ENCODE measurements at places on chromosomes 13 and 19.

DNA sequence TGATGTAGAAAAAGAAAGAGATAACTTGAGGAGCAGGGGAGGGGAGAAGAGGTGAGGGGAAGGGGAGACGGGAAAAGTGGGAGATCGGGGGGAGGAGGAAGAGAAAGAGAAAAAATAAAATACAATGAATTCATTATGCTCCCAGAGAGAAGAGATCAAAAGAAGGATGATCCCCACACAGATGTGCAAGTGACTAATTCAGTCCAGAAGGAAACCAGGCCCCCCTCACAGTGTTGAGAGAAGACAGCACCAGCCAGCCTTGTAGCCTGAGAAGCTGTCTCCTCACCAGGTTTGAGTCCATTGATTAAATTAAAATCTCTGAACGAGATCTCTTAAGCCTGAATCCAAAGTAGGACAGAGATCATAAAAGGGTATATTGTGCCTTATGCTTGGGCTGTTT, 333.7 kb upstream of the NBEA start:
- no peak for DNase-seq

DNA sequence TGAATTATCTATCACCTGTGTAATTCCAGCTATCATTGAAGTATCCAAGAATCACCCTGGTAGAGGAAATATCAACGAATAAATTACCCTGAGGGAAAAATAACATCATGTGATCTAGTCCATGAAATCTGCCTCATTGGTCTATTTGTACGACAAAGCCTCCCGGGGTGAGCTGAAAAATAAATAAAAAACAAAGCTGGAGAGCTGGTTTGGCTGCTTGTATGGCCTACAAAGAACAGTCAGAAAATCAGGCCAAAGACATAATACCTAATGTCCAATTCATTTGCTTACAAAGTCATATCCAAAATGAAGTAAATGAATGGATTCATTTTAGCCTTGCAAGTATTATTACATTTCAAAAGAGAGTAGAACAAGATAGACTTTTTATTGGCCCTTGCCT, 449.9 kb downstream of the KLF12 start:
- no peak for DNase-seq

GRCh38 chr19:14580623-14581237, 2.2 kb upstream of the CLEC17A start:
- DNase-seq = no peak

DNA sequence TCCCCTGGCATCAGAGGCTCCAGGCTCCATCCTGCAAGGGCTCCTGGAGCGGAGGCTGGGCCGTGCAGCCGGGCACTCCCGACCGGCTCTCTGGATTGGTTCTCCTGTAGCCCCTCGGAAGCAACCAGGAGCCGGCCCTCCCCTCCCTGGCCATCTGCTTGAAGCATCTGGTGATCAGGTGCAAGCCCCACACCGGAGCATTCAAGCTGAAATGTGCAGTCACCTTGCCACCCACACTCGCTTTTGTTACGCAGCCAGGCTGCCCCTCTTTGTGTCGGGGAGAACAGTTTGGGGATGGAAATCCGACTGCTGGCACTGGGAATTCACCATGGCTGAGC, 258.8 kb downstream of the ZNF536 start:
- no peak for DNase-seq

DNA sequence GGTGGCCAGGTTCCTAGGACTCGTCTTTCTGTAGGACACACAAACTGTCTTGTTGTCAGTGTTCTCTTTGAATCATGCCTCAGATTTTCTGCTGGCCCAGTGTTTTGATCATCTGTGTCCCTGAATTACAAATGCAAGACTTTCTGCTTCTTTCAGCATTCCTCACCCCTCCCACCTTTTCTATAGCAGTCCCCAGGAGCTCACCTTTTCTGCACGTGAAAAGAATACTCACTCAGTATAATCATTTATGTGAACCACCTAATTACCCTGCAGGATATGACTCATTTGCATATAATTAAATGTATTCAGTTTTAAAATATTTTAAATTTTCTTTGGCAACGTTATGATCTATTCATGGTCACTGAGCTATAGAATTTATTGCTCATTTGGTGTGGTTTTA, 389.2 kb downstream of the ITGBL1 start:
- DNase-seq = no peak

- DNase-seq = no peak
These were observed 641 bp downstream of the SGTA start for GRCh38 chr19:2782329-2782935.

DNA sequence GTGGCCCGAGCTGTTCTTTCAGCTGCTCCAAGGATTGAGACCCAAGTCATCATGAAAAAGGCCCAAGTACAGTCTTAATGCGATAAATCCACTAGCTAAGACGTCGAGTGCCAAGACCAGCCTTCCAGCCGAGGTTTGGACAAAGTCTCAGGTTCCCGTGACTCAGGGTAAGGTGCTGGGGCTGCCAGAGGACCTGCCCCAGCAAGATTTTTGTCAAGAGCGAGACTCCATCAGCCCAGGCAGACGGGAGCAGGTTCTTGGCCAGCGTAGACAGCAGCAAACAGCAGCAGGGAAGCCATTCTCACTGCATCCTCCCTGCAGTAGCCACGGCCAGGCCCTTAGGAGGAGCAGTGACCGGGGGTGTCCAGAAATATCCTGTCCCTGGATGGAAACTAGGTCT, 3.4 kb downstream of the FEM1A start:
- DNase-seq = no peak

GRCh38 chr19:46269101-46269500, 27.7 kb upstream of the HIF3A start:
- no peak for DNase-seq

DNA sequence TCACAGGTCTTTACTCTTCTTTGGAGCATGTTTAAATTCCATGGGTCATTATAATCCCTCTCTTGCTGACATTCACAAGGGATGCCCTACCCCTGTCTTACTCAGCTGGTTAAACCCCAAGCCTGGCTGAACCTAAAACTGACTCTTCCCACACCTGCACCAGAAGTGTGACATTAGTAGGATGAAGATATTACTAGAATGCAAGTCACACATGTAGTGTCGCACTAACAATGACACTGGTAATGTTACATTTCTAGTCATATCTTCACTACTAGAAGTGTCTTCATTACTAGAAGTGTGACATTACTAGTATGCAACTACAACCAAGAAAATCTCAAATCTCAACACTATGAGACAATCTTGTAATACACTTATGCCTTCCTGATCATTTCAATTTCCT, 14.2 kb downstream of the ZAR1L start:
- no peak for DNase-seq

GRCh38 chr19:677201-677600, 1.0 kb downstream of the FSTL3 start:
- DNase-seq = no peak

GRCh38 chr19:50553134-50553703, 15.0 kb downstream of the LRRC4B start:
- DNase-seq = no peak

DNA sequence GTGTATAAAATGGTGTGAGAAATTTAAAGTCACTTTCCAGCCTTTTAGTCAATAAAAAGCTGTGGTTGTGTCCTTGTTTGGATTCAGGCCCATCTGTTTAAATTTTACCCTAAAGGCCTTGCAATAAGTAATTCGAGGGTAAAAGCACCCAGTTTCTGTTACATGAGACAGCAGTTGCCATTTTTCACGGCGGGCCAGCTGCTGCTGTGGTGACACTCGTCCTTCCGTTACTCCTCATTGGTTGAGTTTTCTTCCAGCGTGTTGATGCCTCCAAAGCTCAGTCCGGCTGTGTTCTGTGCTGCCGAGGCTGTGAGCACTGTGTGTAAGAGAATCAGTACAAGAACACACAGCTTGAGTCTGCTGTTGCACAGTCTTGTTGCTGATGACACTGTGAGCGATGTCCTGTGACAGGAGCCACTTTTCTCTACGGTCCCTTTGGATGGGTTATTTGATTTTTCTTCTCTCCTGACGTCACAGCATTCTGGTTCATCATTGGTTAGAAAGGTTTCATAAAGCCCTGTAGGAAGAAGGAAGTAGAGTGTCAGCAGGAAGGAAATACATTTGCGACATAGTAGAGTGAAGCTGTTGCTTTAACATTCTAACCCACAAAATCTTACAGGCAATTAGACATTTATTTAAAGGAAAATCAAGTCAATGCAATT, 602.5 kb upstream of the ARGLU1 start:
- no peak for DNase-seq

- DNase-seq = peak; percentile 91
These were observed at the start of gene SIPA1L3 for GRCh38 chr19:37906869-37907734. TSS of gene SIPA1L3 (plus strand) at chr19:37907208. CDS start at chr19:38081566, 174,358 bp downstream.

GRCh38 chr13:41231025-41231677, 32.2 kb downstream of the MTRF1 start:
- no peak for DNase-seq

DNA sequence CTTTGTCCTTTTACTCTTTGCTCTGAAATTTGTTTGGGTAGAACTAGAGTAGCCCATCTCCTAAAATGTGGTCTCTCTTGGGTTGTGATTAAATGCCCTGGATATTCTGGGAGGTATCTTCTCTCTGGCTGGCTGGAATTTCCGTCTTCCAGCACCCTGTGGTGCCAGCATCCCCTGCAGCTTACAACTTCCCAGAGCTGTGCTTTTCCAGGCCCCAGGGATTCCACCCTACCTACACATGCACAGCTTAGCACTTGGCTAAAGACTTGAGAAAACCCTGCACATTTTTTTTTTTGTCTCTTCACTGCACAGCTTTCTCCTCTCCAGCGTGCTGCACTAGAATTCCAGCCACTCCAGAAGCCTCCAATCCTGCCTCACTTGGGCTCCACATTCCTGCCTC, 334.7 kb downstream of the IRS2 start:
- DNase-seq = no peak

DNA sequence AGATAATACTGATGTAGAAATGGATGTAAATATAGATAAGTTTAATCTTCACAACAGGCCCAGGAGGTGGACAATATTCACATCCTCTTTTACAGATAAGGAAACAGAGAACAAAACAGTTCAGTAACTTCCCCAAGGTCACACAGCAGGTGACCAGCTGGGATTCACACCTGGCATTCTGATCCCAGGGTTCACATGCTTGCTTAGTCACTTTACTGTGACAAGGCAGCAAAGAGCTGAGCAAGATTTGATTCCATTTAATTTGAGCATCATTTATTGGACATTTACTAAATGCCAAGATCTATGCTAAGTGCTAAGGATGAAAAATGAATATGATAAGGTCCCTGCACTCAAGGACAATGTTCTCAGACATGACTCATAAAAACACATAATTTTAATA, 94.1 kb upstream of the STARD13 start:
- DNase-seq = no peak

DNA sequence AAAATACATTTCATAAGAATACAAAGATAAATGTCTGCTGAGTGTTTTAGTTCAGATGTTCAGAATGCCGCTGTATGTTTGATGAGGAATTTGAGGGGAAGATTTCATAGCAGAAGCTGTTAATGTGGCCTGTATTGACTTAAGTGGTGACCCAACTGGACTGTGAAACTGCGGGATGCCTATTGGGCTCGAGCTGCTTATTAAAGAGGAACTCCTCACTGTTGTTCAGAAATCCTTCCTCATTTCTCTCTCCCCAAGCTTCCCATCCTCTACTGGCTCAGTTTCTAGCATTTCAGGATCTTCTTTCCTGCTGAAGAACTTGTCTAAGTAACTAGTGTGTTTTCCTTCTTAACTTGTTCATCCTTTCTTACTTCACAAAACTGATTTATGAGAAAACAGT, 20.4 kb downstream of the DGKH start:
- no peak for DNase-seq

DNA sequence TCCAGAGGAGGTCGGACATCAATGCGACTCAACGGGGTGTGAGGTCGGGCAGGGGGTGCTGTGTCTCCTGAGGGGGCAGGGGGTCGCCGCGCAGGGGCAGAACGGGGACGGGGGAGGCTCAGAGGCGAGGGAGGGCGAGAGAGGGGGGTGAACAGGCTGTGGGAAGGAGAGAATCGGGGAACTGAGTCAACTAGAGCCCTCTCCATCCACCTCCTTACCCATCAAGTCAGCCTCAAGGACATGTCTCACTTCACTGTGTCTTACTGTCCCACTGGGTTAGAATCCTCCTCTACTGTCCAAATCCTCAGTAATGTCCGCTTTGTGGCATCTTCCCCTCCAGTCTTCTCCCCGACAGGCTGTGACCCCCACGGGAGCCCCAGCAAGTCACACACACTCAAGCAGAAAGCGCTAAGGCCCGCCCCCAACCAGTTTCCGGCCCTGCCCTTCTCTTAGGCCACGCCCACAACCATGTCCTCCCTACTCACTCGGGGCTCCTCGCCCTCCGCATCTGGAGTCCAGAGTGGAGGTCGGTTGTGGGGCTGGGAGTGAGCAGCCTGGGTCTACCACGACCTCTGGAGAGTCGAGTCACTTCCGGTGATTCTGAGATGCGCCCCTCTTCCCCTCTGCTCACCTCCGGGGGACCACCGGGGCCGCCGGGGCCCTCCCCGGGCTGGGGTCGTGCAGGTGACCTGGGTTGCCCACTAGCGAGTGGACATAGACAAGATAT, 9.3 kb downstream of the PLEKHA4 start:
- DNase-seq = peak; percentile 70

Data from activated T-helper 1 cell treated with anti-CD3 and anti-CD28 coated beads, Interleukin-12 subunit alpha, Interleukin-12 subunit beta, Interleukin-2, Interleukin-4 antibody, amounts not matched to agents 30 ng/mL and 10 ng/mL and 1 ng/mL, durations not matched to agents 14 hours and 24 hours and 36 hours (primary cell).